Activated T-cell treated with anti-CD3 and anti-CD28 coated beads for 4 hours (primary cell): ENCODE measurements at places on chromosomes 6 and 20.

- no peak for DNase-seq
These were observed 47.6 kb downstream of the CHD6 start for GRCh38 chr20:41570557-41570956.

DNA sequence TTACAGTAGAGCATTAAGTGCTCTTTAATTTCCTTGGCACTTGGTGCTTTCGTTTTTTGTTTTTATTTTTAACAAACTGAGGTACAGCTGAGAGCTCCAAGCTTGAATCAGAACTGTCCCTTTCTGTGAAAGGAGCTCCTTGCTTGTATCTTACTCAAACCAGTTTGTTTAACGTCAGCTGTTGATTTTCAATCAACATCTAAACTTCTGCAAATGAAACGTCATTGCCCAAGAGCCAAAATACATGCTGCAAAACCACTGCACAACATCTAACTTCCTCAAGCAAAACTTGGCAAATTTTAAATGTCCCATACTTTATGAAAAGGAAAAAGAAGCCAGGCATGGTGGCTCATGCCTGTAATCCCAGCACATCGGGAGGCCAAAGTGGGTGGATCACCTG lies 15.2 kb downstream of the VNN2 start:
- DNase-seq, result no peak

DNA sequence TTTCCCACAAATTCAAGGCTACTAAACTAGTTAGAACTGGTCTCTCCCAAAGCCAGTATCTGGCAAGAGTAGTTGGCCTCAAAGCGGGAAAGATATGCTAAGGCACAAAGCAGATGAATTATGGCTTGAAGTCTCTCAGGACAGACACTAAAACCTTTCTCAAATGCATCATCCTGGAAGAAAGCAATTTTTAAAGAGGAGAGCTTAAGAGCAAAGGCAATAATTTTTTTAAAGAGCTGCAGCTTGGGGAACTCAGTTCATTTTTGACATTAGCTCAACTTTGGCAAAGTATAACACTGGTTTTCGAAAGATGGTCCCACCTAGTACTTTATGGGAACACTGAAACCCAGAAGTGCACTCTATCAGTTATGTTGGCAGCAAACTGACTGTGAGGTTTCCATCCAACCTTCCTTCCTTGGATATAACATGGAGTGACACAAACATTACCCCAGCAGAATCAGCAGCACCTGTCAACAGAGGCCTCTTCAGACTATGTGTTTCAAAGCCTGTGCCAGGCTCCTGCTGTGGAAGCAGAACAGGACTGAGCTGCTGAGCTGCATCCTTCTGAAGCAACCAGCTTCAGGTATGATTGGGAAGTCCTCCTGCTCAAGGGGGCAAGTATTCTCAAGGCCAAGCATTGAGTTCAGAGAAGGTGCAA lies 852.3 kb upstream of the HS3ST5 start:
- DNase-seq, result no peak

DNA sequence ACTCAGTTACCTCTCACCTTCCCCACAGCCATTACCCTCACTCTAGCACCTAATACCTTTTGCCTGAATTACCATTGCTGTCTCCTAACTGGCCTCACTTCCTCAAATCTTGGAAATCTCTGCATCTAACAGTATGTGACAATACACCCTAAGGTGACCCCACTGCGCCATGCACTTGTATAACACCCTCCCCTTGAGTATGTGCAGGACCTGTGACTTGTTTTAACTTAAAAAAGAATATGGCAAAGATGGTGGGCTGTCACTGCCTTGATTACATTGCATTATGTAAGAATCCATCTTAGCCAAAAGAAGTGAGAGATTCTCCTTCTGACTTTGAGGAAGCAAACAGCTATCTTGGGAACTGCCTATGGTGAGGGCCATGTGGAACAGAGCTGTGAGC lies 29.9 kb upstream of the PKHD1 start:
- DNase-seq, result no peak

- DNase-seq, result no peak
These were observed 4.0 kb upstream of the ATXN1 start for GRCh38 chr6:16765235-16765634.

DNA sequence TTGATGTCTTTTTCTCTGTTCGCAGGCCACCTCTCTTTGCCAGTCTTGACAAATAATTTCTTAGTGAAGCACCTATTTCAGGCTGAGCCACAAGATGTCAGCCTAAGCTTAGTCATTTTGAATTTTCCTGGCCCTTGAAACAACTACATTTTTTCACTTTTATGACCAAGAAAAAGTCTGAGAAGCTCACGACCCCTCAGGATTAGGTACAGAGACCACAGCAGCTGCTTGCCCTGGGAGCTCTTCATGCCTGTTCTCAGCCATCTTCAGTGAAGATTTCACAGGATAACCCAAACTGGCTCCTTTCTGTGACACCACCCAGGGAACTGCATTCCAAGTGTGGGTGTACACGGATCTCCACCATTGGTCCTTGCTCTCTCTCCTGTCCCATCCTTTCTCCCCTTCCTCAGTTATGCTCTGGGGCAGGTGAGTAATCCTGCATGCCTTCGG lies 38.4 kb upstream of the SPTLC3 start:
- DNase-seq, result no peak

- DNase-seq, result no peak
These were observed 22.5 kb downstream of the SULF2 start for GRCh38 chr20:47762699-47763268.

DNA sequence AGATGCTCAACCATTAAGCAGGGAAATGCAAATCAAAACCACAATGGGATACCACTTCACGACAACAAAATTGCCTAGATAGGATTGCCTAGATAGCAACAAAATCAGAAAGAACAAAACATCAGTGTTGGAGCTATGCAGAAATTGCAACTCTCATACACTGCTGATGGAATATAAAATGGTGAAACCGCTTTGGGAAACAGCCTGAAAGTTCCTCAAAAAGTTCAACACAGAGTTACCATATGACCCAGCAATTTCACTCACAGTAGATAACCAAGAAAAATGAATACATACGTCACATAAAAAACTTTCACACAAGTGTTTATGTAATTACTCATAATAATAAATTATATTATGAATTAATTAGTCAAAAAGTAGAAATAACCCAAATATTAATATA lies 78.3 kb downstream of the MAFB start:
- no peak for DNase-seq

GRCh38 chr6:15331143-15331542 lies 85.3 kb downstream of the JARID2 start:
- DNase-seq, result no peak

DNA sequence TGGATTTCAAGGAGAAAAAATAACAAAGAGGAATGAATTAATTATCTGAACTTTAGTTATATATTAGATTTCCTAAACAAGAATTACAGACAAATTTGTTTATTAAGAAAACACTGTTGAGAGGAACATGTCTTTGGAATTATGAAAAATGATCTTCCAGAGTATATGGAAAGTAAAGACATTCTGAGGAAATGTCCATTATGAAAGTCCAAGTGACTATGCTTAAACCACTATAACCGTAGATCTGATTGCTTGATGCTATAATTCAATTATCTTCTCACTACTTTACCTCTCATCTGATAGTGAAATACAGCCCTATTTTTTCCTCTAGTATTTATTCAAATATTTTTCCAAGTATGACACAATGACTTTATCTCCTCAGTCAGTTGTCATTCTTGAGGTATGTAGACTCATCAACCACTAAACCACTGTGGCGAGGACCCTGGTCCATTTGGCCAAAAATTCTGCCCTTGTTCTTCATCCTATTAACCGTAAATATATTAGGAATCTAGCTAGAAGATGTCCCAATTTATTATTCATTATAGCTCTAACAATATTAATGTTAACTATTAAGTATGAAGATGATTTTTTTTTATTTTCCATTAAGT lies 37.3 kb upstream of the AHI1 start:
- DNase-seq, result no peak

- DNase-seq, result no peak
These were observed 45.0 kb downstream of the RNF144B start for GRCh38 chr6:18432180-18432579.

DNA sequence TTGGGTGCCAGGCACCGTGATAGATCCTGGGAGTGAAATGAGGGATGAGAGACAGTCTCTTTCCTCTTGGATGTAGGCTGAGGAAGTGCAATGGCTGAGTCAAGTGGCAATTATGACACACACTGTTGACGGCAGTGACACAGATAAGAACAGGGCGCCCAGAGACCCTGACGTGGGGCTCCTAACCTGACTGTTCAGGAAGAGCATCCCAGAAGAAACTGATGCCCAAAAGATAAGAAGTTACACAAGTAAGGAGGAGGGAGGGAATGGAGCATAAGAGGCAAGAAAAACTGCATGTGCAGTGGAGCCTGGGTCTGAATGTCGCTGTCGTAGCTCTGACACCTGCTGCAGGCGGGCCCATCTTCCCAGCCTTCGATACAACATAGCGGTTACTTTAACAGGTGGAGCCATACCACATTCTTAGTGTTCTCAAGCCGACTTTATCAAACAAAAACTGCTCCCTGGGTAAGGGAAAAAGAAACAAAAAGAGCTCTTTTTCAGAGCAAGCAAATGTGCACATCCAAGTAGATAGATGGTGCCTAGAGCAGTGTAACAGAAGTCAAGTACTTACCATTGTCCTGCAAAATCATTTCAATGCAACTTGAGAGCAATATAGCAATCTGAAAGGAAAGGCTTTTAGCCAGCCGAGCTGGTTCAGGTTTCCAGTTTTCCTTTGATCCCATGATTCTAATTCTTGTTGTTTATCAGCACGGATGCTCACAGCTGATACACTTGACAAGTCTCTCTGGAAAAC lies 463.9 kb upstream of the JARID2 start:
- DNase-seq, result no peak

DNA sequence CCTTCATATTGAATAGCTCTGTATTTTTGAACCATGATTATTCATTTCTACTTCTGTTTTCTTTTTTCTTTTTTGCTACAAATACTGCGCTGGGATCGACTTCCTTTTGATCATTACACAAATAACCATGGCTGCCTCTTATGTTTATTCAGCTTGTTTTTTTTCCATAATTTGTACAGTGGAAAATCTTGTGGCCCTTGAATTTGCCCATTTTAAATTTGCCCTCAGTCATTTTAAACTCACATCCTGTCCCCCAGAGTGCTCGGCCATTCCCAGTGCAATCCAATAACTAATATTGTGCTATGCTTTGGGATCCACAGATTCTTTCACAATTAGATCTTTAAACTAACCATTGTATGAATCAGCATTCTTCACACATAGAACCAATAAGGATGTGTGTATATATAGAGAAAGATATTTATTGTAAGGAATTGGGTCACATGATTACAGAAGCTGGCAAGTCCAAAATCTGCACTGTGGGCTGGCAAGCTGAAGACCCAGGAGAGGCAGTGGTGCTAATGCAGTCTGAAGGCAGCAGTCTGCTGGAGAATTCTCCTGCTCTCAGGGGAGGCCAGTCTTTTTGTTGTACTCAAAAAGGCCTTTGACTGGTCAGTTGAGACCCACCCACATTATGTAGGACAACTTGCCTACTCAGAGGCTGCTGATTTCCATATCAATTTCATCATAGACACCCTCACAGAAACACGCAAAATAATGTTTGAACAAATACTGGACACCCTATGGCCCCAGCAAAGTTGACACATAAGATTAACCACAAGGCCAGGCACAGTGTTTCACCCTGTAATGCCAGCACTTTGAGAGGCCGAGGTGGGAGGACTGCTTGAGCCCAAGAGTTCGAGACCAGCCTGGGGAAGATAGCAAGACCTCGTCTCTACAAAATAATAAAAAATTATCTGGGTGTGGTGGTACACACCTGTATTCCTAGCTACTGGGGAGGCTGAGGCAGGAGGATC lies 147.1 kb downstream of the MTHFD1L start:
- DNase-seq, result no peak

GRCh38 chr6:20234136-20234535 lies 21.9 kb upstream of the MBOAT1 start:
- no peak for DNase-seq

DNA sequence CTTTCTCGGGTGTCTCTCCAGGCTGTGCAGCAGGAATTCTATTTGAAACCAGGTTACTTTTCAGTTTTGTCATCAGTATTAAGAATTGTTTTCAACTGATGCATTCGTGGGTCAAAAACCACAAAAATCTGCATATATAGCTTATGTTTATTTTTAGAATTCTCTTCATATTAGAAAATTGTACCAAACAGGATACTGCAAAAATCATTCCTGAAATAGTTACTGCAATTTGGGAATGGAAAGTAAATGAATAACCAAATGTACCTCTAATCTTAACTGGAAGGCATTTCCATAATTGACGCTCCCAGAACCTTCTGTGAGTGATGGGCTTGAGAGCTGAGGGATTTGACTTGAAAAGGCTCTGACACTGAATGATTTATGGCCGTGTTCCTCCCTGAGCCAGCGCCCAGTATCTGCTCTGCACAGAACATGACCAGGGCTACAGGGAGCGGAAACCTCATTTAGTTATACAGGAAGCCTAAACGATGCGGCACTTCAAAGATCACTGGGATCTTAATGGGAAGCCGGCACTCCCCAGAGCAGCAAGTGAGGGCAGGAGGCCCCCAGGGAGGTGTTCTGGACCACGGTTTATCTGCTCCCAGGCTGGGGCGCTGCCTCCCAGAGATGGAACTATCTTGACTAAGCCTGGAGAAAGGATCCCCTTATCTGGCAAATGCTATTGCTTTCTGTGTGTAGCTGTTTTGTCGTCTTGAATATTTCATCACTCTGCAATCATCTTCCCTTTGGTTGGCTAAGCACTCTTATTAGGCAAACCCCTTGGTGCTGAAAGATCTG lies 446.0 kb downstream of the QKI start:
- no peak for DNase-seq

- DNase-seq, result no peak
These were observed 2.5 kb upstream of the CASS4 start for GRCh38 chr20:56409521-56409920.

GRCh38 chr20:58402827-58403226 lies 13.8 kb downstream of the VAPB start:
- no peak for DNase-seq

DNA sequence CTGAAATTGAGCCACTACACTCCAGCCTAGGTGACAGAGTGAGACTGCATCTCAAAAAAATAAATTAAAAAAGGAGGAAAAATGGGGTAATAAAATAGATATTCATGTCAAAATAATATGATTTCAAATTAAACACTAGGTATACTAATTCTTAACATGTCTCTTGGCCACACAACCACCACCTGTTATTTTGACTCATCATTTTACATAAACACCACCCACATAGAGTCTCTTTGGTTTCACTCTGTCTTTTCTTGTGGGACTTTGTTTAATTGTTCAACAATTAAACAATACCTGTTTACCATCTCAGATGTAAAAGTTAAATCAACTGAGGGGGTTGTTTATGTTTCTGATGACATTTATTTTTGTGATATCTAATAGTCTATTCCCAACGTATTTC lies 476.8 kb upstream of the ADGRB3 start:
- DNase-seq, result no peak

GRCh38 chr6:94955156-94955555 lies 622.2 kb upstream of the MANEA start:
- DNase-seq, result no peak
